ENCODE measurements at places on chromosomes 16 and 17. TPM values are rescaled to one million over a fixed set of nuclear protein-coding genes. Genes with fewer than 3 reads are reported as not detected.

The OTOP3 gene
- total RNA-seq = not detected

- peak; percentile 85 for DNase-seq
Observed at GRCh38 chr17:78126895-78127238, 1.7 kb downstream of the TMC6 start.

DNA sequence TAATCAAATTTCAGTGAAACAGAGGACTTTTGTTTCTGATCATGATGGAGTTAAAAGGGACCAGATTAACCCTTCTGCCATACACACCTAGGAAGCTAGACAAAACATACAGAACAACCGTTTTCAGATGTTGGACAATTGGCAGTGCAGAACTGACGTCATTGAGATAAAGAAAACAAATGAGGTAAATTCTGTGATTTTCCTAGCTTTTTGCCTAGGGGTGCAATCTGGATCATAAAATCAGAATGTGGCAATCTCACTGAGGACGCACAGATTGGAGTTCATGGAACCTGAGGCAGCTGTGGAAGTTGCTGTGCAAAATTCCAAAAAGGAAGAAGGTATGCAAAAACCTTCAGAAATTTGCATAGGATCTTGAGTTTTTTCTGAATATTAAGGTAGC, 15.0 kb upstream of the USP32 start:
- DNase-seq = no peak

DNA sequence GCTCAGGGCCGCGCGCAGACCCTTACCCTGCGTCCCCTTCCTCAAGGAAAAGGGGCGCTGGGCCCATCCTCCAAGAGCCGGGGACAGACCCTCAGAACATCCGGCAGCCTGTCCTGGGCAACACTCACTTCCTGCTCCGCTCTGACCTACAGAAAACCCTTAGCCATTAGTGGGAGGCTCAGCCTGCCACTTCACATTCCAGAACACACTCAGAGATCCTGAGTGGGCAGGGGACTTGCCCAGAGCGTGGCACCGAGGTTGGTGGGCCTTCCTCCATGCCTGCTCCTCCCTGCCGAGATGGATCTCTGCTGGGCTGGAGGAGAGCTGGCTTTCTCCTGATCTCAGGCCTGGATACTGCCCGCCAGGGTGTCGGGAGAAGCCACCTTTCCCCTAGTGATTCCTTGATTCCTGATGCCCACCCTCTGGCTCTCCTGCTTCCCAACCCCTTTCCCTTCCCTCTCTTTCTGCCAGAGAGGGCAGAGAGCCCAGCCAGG, 1.5 kb downstream of the SCARF1 start:
- DNase-seq = peak; percentile 91

The DNAAF8 gene
- 2.7 TPM for total RNA-seq

The LGALS9B gene
- total RNA-seq = not detected

- peak; percentile 99 for DNase-seq
Observed at GRCh38 chr17:49227436-49228261, 2.9 kb downstream of the PHOSPHO1 start.

- DNase-seq = no peak
Observed at GRCh38 chr17:8776881-8777280, 18.5 kb upstream of the SPDYE4 start.

The IL34 gene
- 5.6 TPM for total RNA-seq

The SLC16A6 gene
- 1.4 TPM for total RNA-seq

- DNase-seq = no peak
Observed at GRCh38 chr16:78628461-78629045, 529.1 kb downstream of the WWOX start.

DNA sequence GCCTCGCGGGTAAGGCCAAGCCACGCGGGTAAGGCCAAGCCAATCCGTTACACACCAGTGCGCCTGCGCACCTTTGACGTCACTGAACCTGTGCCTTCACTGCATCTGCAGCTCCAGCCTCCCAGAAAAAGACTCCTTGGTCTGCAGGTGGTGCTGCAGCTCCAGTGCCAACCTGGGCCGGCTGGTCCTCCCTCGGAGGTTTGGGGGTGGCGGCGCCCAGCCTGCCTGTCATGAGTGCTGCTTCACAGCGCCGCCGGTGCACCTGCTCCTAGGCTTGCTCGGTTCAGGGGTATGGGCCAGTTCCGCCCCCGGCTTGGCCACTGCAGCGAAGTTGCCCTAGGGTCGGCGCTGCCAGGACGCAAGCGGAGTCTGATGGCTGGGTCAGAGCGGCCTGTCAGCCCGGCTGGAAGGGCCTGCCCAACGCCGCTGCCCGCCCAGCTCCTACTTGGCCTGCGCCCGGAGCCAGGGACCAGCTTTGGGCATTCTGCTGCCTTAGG, 146.6 kb downstream of the USP22 start:
- DNase-seq = peak; percentile 32

GRCh38 chr17:67867591-67867990, 42.3 kb downstream of the BPTF start:
- no peak for DNase-seq

DNA sequence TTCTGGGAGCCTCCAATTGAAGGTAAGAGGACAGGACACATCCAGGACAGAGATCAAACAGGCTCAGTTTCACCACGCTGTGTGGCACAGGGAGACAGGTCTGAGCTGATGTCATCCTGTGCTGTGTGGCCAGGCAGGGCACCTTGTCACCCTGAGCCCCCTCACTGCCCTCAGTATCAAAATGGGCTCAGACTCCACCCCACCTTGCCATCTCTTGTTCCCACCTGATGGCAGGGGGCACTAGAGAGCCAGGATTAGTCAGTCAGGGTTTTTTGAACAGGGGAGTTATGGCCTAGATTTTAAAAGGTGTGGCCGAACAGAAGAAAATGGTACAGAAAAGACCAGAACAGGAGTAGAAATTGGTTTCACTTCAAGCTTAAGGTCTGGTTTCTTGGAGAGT, 2.6 kb downstream of the KAT2A start:
- peak; percentile 84 for DNase-seq

The SPATA22 gene
- 2.2 TPM for total RNA-seq

- peak; percentile 99 for DNase-seq
Observed at GRCh38 chr17:74368341-74369081, 1.2 kb downstream of the GPR142 start.

The ZP2 gene
- not detected for total RNA-seq

DNA sequence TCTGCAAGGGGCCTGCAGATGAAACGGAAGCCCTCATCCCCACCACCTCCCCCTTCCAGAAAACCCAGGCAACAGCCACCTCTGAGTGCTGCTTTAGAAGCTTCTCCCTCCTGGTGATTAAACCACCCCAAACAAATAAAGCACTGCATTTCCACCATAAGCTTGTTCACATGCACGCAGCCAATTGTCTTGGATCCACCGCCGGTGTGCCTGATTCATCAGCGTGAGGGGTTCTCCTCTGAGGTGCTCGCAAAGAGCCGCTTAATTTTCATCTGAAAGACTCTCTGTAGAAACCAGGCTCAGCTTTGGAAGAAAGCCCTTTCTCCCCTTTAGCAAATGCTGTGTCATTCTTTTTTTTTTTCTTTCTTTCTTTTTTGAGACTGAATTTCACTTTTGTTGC, 155.2 kb upstream of the EEF2KMT start:
- no peak for DNase-seq

DNA sequence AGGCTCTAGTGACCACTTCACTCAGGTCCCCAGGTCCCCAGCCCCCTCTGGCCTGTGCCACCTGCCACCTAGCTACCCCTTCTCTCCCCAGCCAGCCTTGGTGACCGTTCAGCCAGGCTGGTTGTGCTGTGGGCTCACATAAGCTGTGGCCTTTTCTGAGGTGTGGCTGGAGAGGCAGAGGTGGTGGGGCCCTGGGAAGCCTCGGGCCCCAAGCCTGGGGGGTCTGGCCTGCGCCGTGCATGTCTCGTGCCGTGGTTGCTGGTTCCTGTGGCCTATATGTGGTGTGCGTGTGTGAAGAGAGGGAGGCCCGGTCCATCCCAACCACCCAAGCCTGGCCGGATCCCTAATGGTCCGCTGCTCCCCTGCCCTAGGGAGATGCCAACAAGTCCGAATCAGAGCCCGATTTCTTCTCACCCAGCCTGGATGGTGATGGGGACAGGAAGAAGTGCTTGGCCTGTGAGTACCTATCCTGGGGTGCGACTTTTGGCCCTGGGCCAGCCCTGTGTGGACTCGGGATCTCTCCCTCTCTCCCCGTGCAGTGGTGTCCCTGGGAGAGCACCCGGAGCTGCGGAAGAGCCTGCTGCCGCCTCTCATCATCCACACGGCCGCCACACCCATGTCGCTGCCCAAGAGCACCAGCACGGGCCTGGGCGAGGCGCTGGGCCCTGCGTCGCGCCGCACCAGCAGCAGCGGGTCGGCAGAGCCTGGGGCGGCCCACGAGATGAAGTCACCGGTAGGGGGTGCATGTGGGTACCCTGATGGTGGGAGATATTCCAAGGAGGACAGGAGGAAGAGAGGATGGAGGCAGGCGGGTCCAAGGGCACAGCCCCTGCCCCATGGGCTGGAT, 35.9 kb downstream of the CACNA1G start:
- no peak for DNase-seq

DNA sequence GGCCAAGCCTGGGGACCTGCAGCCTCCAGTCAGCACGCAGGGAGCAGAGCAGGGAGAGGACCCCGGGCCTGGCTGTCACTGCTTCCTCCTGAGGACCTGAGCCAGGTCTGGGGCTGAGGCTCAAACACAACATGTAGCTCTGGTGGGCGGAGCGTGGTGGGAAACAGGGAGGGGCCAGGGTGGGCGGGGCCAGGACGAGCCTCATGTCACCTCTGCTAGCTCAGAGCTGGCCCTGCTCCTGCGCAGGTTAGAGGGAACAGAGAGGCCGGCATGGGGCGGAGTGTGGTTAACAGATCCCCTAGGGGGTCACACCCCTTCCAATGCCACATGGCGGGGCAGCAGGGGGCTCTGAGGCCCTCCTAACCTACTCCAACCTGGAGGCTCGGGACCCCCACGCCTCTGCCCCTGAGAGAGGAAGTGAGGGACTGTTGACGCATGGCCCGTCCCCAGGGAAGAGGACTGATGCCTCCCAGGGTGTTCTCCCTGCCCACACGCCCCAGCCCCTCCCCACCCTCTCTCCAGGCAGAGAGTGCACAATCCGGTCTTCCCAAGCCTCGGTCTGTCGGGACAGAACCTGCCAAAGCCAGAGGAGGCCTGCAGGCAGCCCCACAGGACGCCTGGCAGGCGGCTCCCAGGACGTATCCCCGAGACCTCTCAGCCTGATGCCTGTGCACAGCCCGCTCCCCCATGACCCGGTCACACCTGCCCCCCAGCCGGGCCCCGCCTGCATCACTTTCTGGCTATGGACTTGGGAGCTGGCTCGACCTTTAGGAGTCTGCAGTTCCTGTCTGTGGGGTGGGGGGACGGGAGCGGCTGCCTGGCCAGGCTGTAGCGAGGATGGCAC, 15.2 kb downstream of the PIEZO1 start:
- DNase-seq = peak; percentile 90

DNA sequence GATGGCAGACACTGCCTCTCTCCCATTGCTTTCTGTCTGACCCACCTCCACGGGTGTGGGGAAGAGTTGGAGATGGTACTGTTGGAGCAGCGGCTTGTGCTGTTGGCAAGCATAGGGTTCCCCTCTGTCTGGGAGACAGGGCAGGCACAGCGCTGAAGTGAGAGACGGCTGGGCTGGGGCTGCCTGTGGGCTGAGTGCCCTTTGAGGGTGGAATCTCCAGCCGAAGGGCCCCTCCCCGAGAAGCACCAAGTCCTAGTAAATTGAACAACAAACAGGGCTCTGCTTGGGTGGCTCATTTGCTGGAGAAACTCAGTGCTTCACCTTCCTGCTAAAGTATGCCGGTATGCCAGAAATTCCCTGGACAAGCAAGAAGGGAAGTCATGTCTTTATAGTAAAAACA, 79.7 kb downstream of the KSR1 start:
- DNase-seq = no peak

The SMTNL2 gene
- not detected for total RNA-seq

GRCh38 chr17:36857698-36858097, 79.6 kb upstream of the LHX1 start:
- DNase-seq = no peak

The AHSP gene
- total RNA-seq = not detected

DNA sequence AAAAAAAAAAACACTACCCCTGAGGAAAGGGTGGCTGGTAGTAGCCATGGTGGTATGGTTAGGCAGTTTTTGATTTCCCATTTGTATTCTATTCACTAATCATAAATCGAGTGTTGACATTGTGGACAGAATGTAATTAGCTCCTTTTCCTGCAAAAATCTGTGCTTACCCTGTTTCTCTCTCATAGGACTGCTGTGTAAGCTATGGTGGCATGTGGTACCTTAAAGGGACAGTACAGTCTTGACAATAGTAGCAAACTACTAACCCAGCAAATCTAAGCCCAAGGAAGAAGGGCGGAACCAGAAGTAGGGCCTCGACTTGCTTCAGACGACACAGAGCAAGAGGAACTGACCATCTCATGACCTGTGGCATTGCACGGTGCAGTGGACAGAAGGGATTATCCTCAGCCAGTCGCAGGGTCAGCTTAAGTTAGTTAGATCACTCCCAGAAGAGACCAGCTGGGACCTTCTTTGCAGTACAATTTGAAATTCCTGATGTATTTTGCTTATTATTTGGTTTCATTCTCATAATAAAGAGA, 36.3 kb downstream of the POLR3E start:
- DNase-seq = peak; percentile 2

The PMP22 gene
- total RNA-seq = 151 TPM

The DCXR gene
- 31.8 TPM for total RNA-seq

- DNase-seq = no peak
Observed at GRCh38 chr17:68576137-68576536, 25.0 kb downstream of the FAM20A start.

The DRC3 gene
- 2.9 TPM for total RNA-seq
